ENCODE measurements at places on chromosomes 16 and 17. TPM values are rescaled to one million over a fixed set of nuclear protein-coding genes. Genes with fewer than 3 reads are reported as not detected.

DNA sequence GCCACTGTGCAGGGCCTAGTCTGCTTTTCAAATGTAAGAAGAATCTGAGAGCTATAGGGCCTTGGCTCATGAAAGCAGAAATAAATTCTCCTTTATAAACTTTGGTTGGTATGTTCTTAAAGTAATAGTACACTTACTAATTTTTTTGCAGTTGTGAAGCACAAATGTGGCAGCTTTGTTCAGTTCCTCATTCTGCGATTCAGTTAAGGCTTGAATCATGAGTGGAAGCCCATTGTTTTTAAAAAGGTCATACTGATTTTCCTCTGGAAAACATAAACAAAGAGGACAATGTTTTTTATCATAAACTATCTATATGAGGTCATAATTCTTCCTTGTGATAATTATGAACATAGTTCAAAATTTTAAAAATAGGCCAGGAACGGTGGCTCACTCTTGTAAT, 23.6 kb upstream of the DYNC1LI2 start:
- H3K27ac ChIP-seq: no peak overlapping the region
- no peak for DNase-seq
- H3K36me3 ChIP-seq: no peaks in the 10 kb centered on the region
- H3K27me3 ChIP-seq: no peaks in the 10 kb centered on the region
- no peak overlapping the region for H3K4me3 ChIP-seq

DNA sequence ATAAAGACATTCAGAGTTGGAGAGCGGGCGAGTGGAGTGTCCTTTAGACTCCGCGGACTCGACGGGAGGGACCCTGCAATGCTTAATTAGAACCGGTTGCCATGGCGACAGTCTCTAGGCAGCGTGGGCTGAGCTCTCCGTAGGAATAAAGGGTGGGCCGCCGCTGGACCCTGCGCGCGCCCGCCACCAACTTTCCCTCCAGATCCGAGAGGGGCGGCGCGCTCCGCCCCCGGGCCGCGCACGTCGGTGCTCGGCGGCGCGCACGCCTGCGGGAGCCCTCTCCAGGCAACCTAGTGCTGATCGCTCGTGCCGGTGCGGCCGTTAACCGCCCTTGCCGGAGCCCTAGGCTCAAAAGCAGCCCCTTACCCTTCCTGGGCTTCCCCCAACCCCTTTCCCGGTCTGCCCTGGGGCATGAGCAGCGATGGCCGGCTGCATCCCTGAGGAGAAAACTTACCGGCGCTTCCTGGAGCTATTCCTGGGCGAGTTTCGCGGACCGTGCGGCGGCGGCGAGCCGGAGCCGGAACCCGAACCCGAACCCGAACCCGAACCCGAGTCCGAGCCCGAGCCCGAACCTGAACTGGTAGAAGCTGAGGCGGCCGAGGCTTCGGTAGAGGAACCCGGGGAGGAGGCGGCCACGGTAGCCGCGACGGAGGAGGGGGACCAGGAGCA, at the start of gene PPM1E:
TSS of gene PPM1E (plus strand) at position 278 of the 669 bp plus-strand sequence.
- H3K4me3 ChIP-seq: peak within 1 kb of the TSS; percentile 97
- H3K4me1 ChIP-seq: peaks cover 4% of the 10 kb centered on the region
- H3K27ac ChIP-seq: peak within 1 kb of the TSS; percentile 68
- DNase-seq: peak; percentile 80

KCNH4 gene
- total RNA-seq: 0.08 TPM

BICDL2 gene
- 0.13 TPM for total RNA-seq

DNA sequence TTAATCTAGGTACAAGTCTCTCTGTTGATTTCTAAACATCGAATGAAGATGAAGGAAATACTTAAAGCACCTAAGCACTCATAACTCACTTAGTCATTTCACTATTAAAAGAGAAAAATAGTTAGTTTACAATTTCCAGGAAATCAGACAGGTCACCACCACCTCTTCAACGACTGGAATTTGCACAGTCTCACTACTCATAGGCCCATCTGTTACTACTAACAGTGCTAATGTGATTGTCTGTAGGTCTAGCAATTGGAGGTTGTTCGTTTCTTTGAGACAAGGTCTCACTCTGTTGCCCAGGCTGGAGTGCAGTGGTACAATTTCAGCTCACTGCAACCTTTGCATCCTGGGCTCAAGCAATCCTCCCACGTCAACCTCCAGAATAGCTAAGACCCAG, 444.6 kb downstream of the MAF start:
- H3K36me3 ChIP-seq: no peaks in the 10 kb centered on the region
- H3K4me3 ChIP-seq: no peak overlapping the region
- H3K4me1 ChIP-seq: peaks cover 28% of the 10 kb centered on the region
- DNase-seq: no peak
- no peak overlapping the region for H3K27ac ChIP-seq

- H3K4me1 ChIP-seq: peaks cover 17% of the 10 kb centered on the region
- no peaks in the 10 kb centered on the region for H3K27me3 ChIP-seq
- H3K36me3 ChIP-seq: no peaks in the 10 kb centered on the region
- DNase-seq: no peak
- no peak overlapping the region for H3K27ac ChIP-seq
These were observed 43.1 kb downstream of the TNRC6C start for GRCh38 chr17:78001612-78002011.

- H3K36me3 ChIP-seq: no peaks in the 10 kb centered on the region
- H3K4me1 ChIP-seq: peaks cover 4% of the 10 kb centered on the region
- no peaks in the 10 kb centered on the region for H3K27me3 ChIP-seq
- H3K27ac ChIP-seq: no peak overlapping the region
- DNase-seq: no peak
These were observed 78.4 kb downstream of the AIPL1 start for GRCh38 chr17:6356562-6356961.
